ENCODE measurements at places on chromosomes 5 and 9. TPM values are rescaled to one million over a fixed set of nuclear protein-coding genes. Genes with fewer than 3 reads are reported as not detected.

SMIM15 gene
- 14.2 TPM for total RNA-seq

ST8SIA4 gene
- 2.0 TPM for total RNA-seq

- no peak for DNase-seq
Observed at GRCh38 chr9:20403346-20403745, 219.0 kb downstream of the MLLT3 start.

GRCh38 chr9:3193791-3194190 lies 332.0 kb downstream of the RFX3 start:
- no peak for DNase-seq

GRCh38 chr5:148747536-148747906 lies 78.9 kb upstream of the ADRB2 start:
- DNase-seq: no peak

DNA sequence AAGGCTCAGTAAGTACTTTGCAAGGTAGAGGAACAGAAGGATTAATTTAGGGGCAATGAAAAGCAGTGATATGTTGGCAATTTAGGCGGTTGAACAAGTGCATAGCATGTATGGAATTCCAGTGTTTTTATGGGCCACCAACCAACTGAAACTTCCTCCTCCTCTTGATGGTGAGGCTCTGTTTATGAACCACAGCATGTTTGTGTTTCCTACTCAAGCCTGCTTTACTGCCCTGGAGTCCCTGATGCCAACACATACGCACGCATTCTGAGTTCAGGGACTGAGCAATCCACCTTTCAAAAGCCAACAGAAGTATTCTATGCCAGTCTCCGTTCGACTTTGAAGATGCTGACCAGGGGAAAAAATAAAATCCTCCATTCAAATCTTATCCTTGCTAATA lies 417.5 kb downstream of the EFNA5 start:
- DNase-seq: no peak

- DNase-seq: no peak
Observed at GRCh38 chr9:72012646-72013045, 47.8 kb downstream of the C9orf57 start.

Measured in transverse colon (tissue), 4 donors.